ENCODE measurements at places on chromosomes 13 and 19.

GRCh38 chr13:106918557-106918860 is 350.6 kb upstream of the ARGLU1 start:
- DNase-seq = no peak

DNA sequence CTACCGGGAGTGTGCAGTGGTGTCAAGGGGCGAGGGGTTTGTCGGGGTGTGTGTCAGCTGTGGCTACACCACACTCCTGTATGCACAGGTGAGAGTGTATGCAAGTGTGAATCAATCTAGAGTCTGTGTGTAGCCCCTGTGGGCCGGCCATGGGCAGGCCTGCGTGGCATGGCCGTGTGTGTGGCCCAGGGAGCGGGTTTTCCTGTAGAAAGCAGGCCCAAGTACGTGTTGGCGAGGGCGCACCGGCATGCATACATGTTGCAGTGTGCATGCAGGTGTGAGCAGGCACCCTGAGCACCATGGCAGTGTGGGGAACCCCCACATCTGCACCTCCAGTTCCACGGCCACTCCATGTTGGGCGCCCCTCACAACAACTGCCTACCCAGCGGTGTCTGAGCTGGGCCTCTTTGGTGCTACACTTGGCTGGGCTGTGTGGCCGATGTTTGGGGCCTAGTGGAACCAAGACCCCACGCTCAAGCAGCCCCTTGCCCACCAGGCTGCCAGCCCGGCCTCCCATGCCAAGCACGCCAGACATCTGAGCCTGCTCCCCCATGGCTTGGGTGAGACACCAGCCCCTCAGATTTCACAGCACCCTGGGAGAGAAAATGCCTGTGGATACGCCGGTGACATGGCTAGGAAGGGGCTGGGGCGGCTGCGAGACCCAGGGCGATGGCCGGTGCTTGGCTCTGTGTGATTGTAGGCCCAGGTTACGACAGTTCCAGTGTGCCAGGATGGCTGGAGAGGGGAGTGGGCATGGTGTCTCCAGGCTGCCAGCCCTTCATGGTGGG is 2.1 kb downstream of the NFIX start:
- DNase-seq = no peak

- no peak for DNase-seq
These were observed 793.5 kb downstream of the OLFM4 start for GRCh38 chr13:53822136-53822535.

DNA sequence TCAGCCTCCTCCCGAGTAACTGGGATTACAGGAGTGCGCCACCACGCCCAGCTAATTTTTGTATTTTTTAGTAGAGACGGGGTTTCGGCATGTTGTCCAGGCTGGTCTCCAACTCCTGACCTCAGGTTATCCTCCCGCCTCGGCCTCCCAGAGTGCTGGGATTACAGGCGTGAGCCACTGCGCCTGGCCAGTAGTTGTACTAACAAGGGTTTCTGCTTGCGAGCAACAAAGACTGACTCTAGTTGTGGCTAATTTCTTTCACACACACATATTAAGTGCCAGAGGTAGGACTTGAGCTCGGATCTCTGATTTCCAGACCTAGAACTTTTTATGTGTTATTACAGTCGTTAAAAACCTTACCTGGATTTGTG is 635 bp upstream of the PCCA start:
- no peak for DNase-seq

GRCh38 chr13:28333204-28333881 is 161.6 kb downstream of the FLT1 start:
- DNase-seq = no peak

DNA sequence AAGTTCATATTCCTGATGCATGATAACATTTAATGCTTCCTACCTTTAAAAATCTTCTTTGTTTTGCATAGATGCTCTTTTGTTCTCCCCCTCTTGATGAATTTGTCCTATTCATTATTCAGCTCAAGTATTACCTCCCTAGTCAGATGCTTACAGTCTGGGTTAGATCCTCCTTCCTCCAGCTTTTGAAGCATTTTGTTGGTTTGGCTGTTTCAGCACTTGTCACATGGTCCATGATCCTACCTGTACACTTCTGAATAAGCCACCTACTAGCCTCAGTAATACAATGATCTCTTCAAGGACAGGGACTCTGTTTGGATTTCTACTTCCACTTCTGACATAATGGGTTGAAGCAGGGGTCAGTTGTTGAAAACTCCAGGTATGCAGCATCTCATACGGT is 37.4 kb downstream of the N4BP2L1 start:
- DNase-seq = no peak

DNA sequence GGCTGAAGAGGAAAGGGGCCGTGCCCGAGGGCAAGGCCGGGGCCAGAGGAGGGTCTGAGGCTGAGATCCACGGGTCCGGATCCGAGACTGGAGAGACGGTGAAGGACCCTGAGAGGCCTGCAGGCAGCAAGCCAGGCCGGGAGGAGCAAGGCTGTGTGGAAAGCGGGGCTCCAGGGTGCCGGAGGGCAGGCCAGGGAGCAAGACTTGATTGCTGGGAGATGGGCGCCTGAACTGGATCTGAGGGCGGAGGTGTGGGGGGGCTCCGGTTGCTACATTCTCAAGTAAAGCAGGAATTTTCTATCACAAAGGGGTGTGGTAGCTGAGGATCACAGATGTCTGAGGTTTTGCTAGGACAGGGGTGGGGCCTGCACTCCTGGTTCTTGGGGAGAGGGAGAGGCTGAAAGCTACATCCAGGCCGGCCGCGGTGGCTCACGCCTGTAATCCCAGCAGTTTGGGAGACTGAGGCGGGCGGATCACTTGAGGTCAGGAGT is 3.8 kb downstream of the MAMSTR start:
- no peak for DNase-seq

GRCh38 chr13:50787316-50788195 is 55.9 kb downstream of the DLEU7 start:
- DNase-seq = no peak

- no peak for DNase-seq
These were observed 84.1 kb downstream of the CHST8 start for GRCh38 chr19:33705860-33706259.

Measured in nucleus accumbens (tissue), 56 donors.